DMS 273 treated with DMSO at 0.1 percent for 48 hours (cell line): ENCODE measurements at places on chromosomes 3 and 15.

GRCh38 chr15:38054488-38054887 is 120.0 kb downstream of the TMCO5A start:
- no peak for DNase-seq

DNA sequence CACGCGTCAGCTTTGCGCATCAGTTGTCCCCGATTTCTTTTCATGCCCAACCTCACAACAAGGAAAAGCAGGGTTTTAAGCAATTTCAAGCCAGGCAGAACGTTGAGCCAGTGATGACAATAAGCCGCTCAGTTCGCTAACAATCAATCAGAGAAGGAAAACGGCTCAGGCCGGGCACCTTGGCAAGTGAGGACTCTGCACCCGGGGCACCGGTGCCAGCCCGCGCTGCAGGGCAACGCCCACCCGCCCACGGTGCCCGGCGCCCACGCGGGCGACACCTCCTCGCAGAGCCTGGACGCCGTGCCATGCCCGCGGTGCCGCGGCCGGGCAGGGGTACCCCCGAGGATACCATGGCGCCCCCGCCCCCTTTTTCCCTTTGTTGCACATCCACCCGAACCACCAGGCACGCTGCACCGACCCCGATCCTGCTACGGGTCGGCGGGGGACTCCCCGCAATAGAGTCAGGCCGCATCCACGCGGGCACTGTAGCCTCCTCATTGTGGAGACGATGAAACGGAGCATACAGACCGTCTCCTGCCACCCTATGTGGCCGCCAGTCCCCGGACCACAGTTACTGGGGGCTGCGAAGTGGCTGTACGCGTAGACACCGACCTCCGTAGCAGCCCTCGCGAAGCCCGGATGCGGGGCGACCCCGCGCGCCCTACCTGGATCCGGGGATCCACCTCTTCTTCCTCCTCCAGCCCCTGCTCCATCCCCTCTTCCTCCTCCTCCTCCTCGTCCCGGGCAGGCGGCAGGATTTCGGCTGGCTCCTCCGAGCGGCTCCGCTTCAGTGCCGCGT is 581 bp downstream of the SH3BP5 start:
- no peak for DNase-seq

- DNase-seq: no peak
Observed at GRCh38 chr3:57221883-57222282, 5.6 kb upstream of the APPL1 start.

GRCh38 chr15:43941555-43941954 is 114.8 kb downstream of the WDR76 start:
- DNase-seq: no peak

DNA sequence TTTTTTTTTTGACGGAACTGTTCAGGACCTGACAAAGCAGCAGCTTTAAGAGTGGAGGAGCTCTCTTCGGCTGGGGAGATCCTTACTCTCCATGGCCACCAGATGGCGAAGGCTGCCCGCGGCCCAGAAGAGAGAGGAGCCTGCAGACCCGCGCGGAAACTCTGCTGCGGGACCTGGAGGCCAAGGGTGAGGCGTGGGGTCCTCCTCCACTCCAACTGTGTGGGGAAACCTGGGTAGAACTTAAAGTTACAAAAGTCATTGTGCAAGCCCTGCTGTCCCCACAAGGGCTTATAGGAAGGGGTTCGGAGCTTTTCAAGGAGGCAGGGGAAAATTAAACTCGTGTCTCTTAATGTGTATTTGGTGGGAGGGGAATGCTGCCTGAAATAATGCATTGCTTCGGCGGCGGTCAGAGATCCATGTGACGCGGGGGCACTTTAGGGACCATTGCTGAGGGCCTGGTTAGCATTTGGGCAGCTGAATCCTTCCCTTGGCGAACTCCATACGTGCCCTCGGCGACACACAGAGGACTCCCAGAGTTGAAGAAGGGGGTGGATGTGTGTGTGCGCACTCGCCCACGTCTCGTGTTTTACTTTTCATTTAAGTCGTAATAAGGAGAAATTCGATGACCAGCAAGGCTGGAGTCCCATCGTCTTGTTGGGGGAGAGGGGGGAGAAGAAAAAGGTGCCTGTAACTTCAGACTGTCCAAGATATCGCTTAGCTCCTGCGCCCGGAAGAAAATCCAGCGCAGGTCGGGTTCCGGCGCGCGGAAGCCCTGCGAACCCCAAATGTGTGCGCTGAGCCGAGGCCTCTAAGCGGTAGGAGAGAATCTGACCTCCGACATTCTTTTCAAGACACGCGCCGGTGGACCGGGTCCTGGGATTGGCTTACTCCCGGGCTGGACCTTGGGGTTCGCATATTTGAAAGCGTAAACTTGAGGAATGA is 9.7 kb downstream of the EOMES start:
- DNase-seq: peak; percentile 23

GRCh38 chr3:11154953-11155325 is 646 bp downstream of the HRH1 start:
- no peak for DNase-seq

GRCh38 chr3:39408493-39409372 is 2.2 kb downstream of the RPSA start:
- no peak for DNase-seq

- DNase-seq: no peak
Observed at GRCh38 chr3:115961380-115961779, 338.1 kb downstream of the GAP43 start.

DNA sequence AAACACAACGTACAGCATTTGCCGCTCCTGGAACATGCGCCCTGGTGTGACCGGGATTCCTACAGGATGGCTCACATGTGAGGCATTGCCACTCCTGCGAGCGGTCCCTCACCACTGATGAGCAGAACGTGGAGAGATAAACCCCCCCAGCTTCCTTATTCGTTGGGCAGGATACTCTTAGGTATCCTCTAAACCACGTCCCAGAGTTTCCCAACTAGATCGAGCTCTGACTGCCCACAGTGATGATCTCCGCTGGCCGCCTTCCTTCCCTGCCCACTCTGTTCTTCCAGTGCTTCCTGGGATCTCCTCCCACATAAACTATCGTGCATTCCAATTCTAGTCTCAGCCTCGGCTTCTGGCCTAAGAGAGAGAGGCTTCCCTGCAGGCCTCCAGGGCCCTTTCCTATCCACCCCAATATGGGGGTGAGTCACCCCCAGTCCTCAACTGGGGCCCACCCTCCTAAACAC is 91.8 kb downstream of the TOP2B start:
- no peak for DNase-seq

- DNase-seq: no peak
Observed at GRCh38 chr3:64218746-64219145, 6.5 kb downstream of the PRICKLE2 start.

DNA sequence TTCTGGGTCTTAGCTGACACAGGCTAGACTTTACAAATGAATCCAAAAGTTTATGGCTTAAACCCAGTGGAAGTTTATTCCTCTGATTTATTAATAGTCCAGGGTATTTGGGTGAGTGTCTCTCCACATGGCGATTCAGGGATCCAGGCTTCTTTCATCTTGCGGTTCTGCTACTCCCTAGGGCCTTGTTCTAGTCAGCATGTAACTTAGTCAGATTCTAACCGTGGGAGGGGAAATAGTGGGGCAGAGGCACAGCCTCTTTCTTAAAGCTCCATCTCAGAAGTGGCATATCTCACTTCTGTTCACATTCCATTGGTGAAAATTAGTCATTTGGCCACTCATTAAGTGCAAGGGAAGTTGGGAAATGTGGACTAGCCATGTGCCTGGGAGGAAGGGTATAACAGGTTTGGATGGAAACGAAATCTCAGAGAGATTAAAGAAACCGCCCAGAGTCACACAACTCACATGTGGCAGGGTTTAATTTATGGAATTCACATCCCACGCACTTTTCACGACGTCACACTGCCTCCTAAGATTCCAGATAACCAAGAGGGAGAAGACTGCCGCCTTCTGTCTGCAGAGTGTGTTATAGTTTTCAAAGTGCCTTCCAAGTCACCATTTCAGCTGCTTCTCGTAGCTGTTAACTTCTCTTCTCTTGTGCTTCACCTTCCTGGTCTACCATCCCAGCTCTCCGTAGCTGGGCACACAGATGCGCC is 11.4 kb upstream of the RASGRF1 start:
- no peak for DNase-seq

DNA sequence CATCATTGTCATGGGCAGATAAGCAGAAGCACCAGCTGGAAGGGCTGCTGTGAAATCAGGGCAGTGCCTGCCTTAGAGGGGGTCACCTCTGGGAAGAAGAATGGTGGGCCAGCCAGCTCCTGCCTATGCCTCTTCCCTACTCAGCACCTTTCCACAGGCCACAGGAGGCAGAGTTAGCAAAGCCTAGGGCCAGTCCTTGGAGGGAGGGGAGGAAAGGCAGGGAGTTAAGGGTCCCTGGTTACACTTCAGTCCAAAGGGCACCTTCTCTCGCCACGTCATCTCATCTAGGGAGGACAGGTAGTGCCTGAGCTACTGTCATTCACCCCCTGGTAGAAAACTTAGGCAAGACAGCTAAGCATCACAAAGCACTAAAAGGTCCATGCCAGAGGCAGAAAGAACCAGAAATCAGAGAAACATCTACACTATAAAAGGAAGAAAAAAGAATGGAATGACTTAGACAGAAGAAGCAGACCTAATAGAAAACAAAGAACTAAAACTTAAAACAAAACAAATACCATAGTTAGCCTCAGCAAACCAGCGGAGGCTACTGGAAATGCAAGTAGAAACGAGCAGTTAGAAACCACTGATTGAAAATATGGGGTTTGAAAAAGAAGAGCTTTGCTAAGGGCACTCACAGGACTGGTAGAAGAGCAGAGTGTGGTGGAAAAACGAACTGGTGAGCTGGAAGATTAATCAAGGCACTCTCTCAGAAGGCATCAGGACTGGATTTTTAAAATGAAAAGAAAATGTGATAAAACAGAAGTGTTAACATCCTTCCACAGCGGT is 84.2 kb downstream of the OSBPL10 start:
- no peak for DNase-seq

- no peak for DNase-seq
Observed at GRCh38 chr15:76791511-76791910, 113.6 kb downstream of the SCAPER start.

- DNase-seq: no peak
Observed at GRCh38 chr3:126970101-126970500, 12.8 kb upstream of the PLXNA1 start.

DNA sequence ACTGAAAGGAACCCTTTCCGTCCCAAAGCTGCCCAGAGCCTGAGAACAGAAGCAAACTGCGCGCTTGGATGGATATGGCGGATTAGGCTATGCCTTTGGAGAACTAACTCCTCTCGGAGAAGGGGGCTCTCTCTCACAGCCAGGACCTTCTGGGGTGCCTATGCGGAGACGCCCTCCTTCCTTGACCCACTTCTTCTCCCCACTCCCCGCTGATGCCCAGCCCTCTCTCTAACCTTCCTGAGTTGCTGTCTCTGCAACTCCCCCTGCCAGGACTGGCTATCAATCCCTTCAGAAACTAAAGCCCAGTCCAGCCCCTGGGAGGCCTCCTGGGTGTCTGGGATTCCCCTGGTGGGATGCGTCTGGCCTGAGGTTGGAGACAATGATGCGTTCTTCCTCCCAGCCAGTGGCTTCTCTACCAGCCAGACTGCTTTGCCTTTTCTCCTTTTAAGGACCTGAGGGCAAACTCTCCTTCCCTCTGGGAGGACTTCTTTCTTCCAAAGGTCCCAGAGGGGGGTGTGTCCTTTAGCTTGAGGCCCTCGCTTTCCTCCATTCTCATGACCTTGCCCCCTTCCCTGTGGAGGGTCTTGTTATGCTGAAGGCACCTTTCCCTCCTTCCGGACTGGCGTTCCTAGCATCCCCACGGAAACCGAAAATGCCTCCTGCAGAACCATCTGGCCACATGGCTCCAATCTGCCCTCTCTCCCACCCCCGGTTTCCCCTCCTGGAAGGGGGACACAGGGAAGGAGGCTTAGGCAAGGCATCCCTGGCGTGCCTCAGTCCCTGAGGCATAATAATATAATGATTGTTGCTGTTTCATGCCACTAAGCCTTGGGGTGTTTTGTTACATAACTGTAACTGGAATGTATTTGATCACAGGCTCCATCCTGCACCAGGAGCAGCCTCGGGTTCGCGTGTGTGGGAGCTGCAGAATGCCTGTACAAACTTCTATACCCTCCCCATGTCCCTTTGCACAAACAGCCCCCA is 63.4 kb upstream of the C15orf39 start:
- peak; percentile 45 for DNase-seq

DNA sequence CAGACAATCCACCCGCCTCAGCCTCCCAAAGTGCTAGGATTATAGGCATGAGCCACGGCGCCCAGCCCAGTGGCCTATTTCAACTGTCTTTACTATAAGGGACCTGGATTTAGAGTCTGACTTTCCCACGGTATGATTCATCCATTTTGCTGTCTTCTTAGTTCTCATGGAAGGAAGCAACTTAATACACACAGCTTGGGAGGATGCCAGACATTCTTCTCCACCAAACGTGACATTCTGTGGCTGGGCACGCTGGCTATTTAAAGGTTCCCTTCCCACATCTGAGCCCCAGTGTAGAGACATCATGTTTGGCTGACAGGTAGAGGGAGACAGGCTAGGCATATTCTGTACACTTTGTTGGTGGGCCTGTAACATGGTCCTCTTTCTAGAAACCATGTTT is 26.2 kb downstream of the FAM43A start:
- DNase-seq: no peak

GRCh38 chr3:35789042-35789831 is 149.9 kb downstream of the ARPP21 start:
- DNase-seq: no peak

DNA sequence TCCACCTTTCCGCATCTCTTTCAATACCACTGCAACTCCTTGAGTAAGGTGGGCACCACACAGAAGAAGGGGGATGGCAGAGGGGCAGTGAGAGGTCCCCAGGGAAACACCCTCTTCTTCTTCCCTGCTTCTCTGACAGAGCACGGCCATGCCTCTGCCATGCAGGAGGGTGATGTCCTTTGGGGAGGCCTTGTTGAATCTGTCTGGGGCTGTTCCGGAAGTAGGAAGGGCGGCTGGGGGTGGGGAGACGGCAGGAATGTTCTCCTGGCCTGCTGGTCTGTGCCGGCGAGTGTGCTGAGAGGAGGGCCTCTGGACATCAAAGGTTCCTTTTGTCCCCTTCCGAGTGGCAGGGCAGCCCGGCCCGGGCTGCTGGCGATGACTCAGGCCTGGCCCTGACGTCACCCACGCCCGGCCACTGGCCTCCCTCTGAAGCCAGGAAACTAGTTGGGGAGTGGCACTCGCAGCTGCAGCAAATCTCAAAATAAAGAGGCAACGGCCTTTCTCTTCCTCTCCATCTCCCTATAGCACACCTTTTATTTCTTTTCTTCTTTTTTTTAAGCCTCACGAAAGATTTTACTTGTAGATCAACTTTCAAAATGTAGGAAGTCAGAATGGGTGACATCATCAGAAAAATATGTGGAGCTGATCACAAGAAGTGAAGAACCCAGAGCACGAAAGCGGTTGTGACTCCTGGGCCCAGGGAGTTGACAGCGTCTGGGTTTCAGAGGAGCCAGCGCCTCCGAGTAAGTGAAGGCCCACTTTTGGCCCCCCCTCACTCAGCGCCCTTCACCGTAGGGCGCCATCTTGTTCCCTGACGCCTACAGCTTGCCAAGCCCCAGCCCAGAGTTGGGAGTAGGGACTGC is at the start of gene ZBTB38:
Gene ZBTB38, plus strand, starts transcription at position 443 of the 863 bp plus-strand sequence. CDS start 73,885 bp downstream, outside the sequence.
- DNase-seq: no peak

DNA sequence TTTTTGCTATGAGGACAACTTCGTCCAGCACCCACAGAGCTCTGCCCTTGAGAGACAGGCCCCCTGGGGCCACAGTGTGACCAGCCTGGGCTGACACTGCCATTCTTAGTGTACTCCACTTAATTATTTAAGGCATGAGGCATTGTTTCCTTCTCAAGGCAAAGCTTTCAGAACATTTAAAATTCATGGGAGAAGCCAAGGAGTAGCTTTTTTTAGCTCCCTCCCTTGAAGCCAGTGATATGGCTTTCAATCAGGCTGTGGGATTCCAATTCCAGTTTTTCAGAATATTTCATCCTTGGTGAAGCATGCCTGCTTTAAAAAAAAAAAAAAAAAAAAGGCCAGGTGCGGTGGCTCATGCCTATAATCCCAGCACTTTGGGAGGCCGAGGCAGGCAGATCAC is 21.3 kb downstream of the HOMER2 start:
- DNase-seq: no peak
